Panc1 (cell line): ENCODE measurements at places on chromosomes 1 and 21.
A peak's percentile ranks its signal among the peaks of the same experiment; 100 is the strongest.

- H3K4me3 ChIP-seq = no peak overlapping the region
- DNase-seq = no peak
- H3K4me1 ChIP-seq = no peaks in the 10 kb centered on the region
- no peaks in the 10 kb centered on the region for H3K36me3 ChIP-seq
Observed at GRCh38 chr1:37719572-37720195, 27.4 kb downstream of the CDCA8 start.

DNA sequence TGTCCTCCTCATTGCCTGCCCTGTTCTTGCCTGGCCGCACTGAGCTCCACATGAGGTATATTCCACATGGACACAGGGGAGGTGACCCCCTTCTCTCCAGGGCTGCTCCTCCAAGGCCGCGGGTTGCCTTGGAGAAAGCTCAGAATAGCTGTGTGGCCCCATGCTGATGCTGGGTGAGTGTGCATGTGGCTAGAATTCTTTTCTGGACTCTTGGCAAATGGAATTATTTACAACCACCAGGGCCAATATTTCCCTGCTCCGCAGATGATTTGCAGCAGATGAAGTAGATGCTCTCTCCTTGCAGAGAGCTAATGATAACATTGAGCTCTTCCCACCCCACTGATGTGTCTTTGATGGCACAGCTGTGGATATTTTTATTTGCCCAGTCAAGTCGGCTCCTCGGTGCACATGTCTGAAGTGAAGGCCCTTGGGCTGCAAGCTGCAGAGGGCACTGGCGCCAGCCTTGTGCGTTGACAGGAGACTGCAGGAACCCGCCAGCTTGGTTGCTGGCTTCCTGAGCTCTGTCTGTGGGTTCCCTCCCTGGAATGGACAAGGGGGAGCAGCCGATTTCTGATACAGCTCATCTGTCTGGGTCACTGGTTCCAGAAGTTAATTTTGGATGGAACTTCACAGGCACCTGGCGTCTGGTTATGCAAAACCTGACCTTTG, 404.7 kb upstream of the VAMP3 start:
- H3K27me3 ChIP-seq = no peaks in the 10 kb centered on the region
- no peaks in the 10 kb centered on the region for H3K36me3 ChIP-seq
- no peak overlapping the region for H3K4me3 ChIP-seq
- DNase-seq = no peak
- no peak overlapping the region for H3K27ac ChIP-seq
- no peaks in the 10 kb centered on the region for H3K4me1 ChIP-seq

GRCh38 chr1:117754061-117754969, 148.5 kb downstream of the TENT5C start:
- no peak for DNase-seq
- no peaks in the 10 kb centered on the region for H3K36me3 ChIP-seq
- no peak overlapping the region; the same call in 1 of the 2 replicates for H3K27ac ChIP-seq
- H3K4me3 ChIP-seq = peak overlapping the region; percentile 29

DNA sequence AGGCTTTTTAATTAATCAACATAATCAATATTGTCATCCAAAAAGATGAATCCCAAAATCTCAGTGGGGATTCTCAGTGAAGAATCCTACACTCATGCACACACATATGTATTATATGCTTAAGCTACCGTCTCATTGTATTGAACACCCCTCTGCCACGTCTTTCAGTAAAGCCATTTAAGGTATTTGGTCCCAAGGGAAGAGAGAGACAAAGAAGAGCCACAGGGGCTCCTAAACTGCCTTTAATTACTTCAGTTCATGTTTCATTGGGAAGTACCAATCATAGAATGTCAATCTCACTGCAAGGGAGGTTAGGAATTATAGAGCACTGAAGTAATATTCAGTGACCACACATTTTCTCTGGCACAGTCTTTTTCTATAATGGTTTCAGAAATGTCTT, 388.6 kb upstream of the NEGR1 start:
- DNase-seq = no peak
- no peaks in the 10 kb centered on the region for H3K4me1 ChIP-seq
- no peak overlapping the region for H3K4me3 ChIP-seq
- H3K27ac ChIP-seq = no peak overlapping the region
- H3K27me3 ChIP-seq = no peaks in the 10 kb centered on the region
- no peaks in the 10 kb centered on the region for H3K36me3 ChIP-seq

DNA sequence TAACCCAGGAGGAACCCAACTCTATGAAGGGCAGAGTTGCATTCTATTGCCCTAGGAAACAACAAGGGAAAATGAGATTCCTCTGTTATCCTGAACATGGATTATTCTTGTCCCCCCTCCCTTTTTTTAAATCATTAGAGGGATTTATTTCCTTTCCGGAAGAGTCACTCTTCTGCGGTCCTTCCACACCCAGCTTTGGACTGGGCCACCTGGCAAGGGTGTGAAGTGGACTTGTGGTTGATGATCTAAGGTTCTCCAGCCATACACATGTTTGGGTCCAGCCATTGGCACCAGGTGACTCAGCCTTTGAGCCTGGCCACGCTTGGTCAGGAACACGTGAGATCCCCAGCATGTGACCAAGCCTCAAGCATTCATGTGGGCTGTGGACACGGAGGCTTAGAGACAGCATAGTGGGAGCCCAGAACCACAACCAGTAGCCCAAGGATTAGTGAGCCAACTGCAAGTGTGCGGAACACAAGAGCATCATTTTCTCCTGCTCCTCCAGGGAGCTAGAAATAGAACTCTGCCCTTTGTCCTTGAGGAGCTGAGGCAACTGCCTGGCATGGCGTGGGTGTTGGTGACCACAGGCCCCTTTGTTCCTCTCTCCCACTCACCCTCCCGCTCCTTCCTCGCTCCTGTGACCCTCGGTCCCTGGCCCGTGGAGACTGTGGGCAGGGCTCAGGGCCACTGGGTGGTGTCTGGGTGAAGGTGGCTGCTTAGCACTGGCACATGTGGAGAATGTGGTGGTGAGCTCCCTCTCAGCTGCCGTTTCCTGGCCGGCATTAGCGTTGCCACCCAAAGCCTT, 50.1 kb downstream of the NENF start:
- peak overlapping the region; percentile 40; the same call in 1 of the 2 replicates for H3K27ac ChIP-seq
- no peak for DNase-seq
- H3K36me3 ChIP-seq = no peaks in the 10 kb centered on the region
- no peak overlapping the region for H3K4me3 ChIP-seq
- no peaks in the 10 kb centered on the region for H3K27me3 ChIP-seq
- H3K4me1 ChIP-seq = peaks cover 25% of the 10 kb centered on the region

GRCh38 chr1:113021430-113022085, 51.4 kb upstream of the LRIG2 start:
- no peak overlapping the region for H3K27ac ChIP-seq
- H3K4me1 ChIP-seq = no peaks in the 10 kb centered on the region
- no peak overlapping the region for H3K4me3 ChIP-seq
- H3K27me3 ChIP-seq = no peaks in the 10 kb centered on the region
- no peaks in the 10 kb centered on the region for H3K36me3 ChIP-seq
- no peak for DNase-seq

DNA sequence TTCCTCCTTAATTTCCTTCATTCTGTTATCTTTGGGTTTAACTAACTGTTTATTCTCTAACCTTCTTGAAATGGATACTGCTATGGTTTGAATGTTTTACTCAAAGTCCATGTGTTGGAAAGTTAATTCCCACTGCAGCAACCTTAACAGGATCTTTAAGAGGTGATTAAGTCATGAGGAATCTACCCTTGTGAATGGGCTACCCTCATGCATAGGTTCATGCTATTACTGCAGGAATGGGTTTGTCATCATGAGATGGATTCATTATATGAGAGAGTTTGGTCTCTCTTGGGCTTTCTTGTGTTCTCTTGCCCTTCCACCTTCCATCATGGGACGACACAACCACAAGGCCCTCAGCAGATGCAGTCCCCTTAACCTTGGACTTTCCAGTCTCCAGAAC, 516.9 kb downstream of the ADGRL2 start:
- no peaks in the 10 kb centered on the region for H3K27me3 ChIP-seq
- DNase-seq = no peak

- no peak overlapping the region for H3K4me3 ChIP-seq
- H3K27ac ChIP-seq = no peak overlapping the region
- DNase-seq = no peak
Observed at GRCh38 chr1:32474954-32475353, 10.1 kb downstream of the ZBTB8B start.

GRCh38 chr1:117662667-117663066, 56.8 kb downstream of the TENT5C start:
- H3K4me1 ChIP-seq = peaks cover 4% of the 10 kb centered on the region
- no peaks in the 10 kb centered on the region for H3K36me3 ChIP-seq
- DNase-seq = no peak
